Esophagus mucosa (tissue), 1 donor: ENCODE measurements at places on chromosomes 2 and 18.

DNA sequence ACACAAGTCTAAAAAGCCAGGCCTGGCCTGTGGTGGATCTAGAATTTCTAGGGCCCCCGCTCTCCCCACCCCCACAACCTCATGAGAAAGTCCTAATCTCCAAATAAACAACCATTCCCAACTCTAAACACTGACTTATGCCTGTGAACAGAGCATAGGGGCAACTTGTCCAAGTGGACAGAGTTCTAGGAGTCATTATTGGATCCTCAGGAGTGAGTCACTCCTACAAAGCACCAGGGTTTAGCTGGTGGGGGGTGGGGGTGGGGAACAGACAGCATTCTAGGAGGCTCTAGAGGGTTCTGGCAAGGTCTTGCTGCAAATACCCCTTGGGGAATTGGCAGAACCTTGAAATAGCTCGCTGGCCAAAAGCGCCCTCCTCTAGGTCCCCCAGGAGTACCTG, 83.3 kb downstream of the ZCCHC2 start:
- no peak for ATAC-seq

GRCh38 chr18:27400001-27400400, 214.9 kb upstream of the CHST9 start:
- no peak for ATAC-seq

DNA sequence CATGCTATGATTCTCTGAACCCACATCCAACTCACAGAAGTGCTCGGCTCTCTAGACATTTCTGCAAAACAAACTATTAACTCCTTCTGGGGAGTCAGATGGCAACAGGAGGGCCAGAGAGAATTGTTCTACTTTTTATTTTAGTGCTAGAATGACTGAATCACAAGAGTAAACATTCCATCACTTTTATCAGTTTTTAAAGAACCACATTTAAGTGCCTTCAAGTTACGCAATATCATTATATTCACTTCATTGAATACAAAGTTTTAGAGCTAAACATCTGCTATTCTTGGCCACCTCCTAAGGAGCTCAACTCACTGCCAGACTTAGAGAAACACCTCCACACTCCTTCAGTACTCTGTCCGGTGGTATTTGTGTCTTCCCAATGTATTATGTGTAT, 22.4 kb downstream of the B4GALT6 start:
- no peak for ATAC-seq

- no peak for ATAC-seq
Observed at GRCh38 chr2:66508484-66509071, 73.7 kb downstream of the MEIS1 start.

DNA sequence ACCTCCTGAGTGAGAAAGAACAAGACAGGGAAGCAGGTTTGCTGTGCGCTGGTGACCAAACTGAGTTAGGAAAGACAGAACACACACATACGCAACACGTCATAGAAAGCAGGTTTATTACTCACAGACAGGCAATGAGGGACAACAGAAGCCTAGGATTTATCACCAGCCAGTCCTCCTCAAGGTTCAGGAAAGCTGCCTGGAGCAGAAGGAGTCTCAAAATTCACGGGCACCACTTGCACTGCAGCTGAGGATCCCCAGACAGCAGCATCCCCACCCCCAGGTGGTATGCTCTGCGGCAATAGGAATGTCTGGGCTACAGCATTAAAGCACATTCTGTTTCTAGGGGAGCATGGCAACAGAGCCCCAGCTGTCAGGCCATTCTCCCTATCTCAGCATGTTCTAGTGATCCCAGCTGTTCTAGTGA, 284.4 kb upstream of the RGPD4 start:
- peak; percentile 87 for ATAC-seq

- no peak for ATAC-seq
Observed at GRCh38 chr2:105597806-105598803, 146.6 kb upstream of the NCK2 start.

DNA sequence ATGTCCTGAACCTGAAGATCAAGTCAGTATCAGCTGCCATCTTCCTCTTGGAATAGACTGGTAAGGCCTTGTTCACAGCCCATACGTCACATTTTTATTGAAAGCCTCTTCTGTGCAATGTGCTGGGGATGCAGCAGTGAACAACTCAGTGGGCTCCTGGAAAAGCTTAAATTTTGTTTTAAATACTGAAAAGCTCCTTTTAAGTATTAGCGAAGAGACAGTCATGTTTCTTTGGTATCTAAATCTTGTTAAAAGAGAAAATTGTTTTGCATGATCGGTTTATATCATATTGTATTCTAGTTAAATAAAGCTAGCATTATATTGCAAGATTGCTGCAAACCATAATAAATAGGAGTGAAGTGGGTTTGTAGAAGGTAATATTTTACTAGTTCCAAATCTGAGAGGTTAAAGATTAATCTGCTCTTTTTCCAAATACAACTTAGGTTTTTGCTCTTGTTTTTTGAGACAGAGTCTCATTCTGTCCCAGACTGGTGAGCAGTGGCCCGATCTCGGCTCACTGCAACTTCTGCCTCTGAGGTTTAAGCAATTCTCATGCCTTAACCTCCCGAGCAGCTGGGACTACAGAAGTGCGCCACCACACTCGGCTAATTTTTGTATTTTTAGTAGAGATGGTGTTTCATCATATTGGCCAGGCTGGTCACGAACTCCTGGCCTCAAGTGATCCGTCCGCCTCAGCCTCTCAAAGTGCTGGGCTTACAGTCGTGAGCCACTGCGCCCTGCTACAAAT, 1.6 kb upstream of the RMDN2 start:
- no peak for ATAC-seq

- peak; percentile 14 for ATAC-seq
Observed at GRCh38 chr2:126655500-126656430, at the start of gene GYPC. Gene GYPC (plus strand): TSS chr2:126656158. CDS start chr2:126656264, 106 bp downstream.

- no peak for ATAC-seq
Observed at GRCh38 chr2:66481100-66481549, 46.2 kb downstream of the MEIS1 start.

DNA sequence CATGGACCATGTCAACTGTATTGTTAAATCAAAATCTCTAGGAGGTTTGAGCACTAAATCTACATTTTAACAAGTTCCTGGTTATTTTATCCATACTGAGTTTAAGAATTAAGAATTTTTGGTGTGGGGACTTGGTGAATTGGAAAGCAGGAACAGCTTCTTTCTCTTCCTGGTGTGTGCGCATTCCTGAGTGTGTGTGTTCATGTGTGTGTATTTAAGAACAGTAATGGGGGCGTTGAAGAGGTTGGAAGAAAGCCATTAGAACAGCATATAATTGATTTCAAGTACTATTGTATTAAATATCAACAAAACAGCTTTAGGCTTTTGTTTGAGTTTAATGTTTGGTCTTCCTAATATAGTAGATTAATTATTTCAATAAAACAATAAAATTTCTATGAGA, 801.3 kb upstream of the ID2 start:
- ATAC-seq, result no peak

- no peak for ATAC-seq
Observed at GRCh38 chr2:88751768-88752167, 60.3 kb downstream of the RPIA start.

DNA sequence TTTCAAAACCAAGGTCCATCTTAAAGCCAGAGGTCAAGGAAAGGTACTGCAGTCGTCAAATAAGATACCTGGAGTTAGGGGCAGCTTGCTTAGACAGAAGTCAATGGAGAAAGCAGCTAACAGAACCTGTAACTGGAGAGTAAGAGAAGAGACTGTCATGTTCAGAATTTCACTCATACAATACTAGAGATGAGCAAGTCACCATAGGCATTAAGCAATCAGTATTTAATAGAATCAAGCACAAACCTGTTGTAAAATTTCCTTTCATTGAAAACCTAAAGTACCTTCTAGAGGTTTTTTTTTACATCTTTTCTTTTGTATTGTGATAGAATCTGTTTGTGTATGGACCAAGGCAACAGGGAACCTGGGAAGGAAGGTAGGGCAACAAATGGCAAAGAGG, 183.4 kb upstream of the ERBB4 start:
- no peak for ATAC-seq

GRCh38 chr2:57899898-57900297, 146.7 kb upstream of the VRK2 start:
- ATAC-seq, result no peak

GRCh38 chr2:160610041-160610440, 116.4 kb upstream of the RBMS1 start:
- ATAC-seq, result no peak

DNA sequence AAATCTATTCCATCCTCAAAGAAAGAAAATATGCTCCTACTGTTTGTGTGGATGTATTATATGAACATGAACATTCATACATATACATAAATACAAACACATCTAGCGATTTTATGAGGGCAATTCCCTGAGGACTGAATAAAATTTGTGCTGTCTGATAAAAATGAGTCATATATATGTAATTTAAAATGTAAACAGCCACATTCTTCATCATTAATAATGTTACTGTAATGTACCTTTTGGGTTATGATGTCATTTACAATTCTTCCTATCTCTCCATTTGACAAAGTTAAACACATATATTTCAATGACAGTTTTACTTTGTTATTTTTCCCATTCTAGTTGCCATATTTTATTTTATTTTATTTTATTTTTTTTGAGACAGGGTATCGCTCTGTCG, 91.3 kb upstream of the ZFP36L2 start:
- no peak for ATAC-seq

GRCh38 chr2:124559236-124559635, 534.1 kb downstream of the CNTNAP5 start:
- ATAC-seq, result no peak

GRCh38 chr2:231161877-231162329, 36.5 kb upstream of the ARMC9 start:
- ATAC-seq, result no peak

GRCh38 chr2:228318218-228318617, 136.7 kb upstream of the SPHKAP start:
- ATAC-seq, result no peak

DNA sequence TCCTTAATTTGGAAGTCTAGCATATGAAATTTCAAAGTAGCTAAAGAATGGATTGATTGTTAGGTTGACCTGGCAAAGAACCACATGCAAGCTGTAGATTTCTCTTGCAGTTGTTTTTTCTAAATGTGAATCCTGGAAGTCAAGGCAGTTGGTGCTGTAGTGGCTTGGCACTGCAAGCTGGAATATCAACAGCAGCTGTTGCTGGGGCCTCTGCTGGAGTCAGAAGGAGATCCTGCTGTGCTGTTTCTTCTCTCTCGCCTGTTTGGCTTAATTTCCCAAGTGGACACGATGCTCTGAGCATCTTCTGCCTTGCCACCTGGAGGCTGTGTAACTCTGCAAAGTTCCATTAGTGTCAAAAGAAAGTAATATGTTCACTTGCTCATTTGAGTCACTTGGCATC, 12.6 kb downstream of the PIK3C3 start:
- no peak for ATAC-seq

GRCh38 chr2:176449852-176450251, 180.6 kb downstream of the MTX2 start:
- no peak for ATAC-seq

- no peak for ATAC-seq
Observed at GRCh38 chr2:18426174-18426573, 134.3 kb downstream of the RDH14 start.

DNA sequence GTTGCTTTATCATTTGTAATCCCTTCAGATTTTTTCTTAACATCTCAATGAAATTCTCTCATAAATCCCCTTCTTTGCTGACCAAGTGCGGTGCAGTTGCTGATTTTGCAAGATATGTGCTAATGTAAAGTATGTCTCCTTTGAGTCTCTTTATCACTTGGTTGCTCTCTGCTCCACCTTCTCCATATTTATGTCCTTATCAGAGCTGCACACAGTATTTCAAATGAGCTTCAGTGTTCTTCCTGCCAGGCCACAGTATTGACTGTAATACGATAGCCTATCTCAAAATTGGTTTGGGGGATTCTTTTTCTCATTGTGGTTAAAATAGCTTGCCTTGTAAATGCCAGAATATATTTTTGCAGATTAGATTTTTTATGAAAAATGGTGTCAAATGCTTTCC, 32.2 kb downstream of the MAIP1 start:
- ATAC-seq, result no peak

DNA sequence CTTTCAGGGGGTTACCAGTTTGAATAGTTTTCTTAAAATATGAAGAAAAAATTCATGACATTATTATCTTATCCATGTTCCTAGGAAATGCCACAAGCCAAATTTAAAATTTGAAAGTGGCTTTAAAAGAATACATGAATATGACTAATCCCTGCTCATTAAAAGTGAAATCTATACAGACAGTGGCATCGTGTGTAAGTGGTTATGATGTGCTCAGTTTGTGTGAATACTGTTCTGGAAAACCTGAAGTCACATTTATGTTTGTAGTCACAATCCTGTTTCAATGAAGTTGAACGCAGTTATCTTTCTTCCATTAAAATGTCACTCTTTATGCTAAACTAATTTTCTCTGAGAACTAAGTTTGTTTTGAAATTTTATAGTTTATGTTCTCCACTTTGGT, 75.8 kb downstream of the GORASP2 start:
- no peak for ATAC-seq

GRCh38 chr2:67453310-67453709, 56.2 kb downstream of the ETAA1 start:
- no peak for ATAC-seq

- ATAC-seq, result no peak
Observed at GRCh38 chr2:212409560-212409959, 129.0 kb downstream of the ERBB4 start.

DNA sequence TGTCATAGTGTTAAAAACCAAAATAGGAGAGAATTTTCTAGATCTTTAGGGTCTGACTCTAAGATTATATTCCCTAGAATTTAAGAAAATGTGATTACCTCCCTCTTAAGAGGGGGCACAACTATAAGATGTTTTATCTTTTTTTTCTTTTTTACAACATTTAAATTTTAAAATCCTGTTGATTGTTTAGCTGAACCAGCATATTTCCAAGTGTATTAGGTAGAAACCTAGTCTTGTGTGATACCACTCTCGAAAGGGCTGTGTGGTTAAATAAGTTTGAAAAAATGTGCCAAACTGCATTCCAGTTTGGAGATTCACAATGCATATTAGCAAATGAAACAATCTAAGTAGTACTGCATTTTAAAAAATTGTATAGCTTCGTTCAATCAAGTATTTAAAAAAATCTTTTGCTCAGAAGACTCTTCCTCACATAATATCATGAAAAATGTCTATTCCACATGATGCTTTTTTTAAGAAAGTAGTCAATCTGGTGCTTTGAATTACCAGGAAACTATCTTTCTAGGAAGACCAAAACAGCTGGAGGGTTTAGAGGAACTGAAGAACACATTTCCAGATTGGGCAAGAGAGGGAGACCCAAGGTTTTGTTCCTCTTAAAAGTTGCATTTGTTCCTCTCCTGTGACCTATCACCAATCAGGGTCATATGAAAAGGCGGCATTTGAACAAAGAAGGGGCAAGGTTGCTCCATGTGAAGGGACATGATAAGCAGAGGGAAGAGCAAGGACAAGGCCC, 98.8 kb downstream of the DPP4 start:
- ATAC-seq, result no peak

- no peak for ATAC-seq
Observed at GRCh38 chr2:118850901-118851415, 3.5 kb upstream of the EN1 start.

DNA sequence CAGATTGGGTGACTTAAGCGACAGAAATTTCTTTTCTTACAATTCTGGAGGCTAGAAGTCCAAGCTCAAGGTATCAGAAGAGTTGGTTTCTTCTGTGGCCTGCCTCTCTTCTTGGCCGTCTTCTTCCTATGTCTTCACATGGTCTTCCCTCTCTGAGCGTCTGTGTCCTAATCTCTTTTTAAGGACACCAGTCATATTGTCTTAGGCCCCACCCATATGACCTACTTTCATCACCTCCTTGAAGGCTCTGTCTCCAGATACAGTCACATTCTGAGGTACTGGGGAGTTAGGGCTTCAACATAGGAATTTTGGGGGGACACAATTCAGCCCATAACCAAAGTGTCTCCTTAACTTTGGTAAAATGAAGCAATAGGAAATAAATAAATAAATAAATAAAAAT, 110.9 kb upstream of the EPC2 start:
- no peak for ATAC-seq
